Stromal cell of bone marrow (primary cell): ENCODE measurements at places on chromosomes 5 and 9.

GRCh38 chr5:6604946-6605345, 27.9 kb downstream of the NSUN2 start:
- no peak for DNase-seq

DNA sequence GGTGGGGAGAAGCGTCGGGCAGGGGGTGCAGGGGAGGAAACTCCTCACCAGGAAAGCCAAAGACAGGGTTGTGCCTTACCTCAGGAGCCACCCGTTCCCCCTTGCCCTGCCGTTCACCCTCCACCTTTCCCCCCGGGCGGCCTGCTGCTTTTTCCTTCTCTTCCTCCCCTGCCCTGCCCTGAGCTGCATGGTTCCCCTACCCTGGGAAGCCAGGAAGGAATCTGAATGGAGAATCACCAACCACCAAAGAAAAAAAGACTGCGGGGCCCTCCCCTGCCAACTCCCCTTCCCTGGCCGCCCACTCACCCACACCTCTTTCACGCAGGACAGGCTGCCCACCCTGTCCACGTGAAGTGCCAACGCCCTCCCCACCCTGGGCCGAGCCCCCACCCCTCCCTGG, 820 bp upstream of the NFX1 start:
- DNase-seq: no peak

DNA sequence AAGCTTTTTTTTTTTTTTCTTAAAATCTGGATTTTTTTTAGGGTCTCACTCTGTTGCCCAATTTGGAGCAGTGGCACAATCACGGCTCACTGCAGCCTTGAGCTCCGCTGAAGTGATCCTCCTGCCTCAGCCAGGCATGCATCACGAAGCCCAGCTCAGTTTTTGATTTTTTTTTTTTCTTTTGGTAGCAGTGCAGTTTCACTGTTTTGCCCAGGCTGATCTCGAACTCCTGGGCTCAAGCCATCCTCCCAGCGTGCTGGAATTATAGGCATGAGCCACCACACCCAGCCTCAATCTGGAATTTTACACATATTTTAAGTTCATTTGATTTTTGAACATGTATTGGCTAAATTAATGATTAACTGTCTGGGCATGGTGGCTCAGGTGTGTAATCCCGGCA, 36.3 kb downstream of the TRIO start:
- no peak for DNase-seq

DNA sequence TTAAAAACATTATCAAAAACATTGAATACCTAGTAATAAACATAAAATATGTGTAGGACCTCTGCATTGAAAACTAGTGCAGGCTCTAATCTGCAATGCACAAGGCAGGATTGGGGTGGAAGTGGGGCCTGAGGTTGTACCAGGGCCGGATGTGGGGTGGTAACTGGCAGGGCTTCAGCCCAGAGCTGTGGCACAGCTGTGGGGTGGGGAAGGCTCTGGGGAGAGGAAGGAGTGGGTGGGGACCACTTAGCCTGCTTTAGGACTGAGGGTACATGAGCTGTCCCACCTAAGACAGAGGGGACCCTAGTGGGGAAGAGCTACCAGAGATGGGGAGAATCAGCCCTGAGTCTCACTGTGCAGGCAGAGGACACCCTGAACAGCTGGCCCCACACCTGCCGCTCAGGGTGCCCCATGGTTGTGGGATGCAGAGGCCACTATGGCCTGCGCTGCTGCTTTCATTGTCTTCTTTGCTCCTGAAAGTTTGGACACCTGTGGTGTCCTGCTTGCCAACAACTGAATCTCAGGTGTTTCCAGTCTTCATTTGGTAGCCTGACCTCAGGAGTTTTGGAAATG, 311.4 kb downstream of the TLE4 start:
- DNase-seq: no peak

GRCh38 chr5:37316027-37316426, 54.9 kb downstream of the NUP155 start:
- no peak for DNase-seq

DNA sequence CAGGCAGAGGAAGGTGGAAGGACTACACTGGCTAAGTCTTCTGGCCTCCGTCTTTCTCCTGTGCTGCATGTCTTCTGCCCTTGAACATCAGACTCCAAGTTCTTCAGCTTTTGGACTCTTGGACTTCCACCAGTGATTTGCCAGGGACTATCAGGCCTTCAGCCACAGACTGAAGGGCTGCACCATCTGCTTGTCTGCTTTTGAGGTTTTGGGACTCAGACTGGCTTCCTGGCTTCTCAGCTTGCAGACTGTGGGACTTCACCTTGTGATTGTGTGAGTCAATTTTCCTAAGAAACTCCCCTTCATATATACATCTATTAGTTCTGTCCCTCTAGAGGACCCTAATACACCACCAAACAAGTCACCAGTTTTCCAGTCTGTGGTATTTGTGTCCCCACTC, 9.7 kb upstream of the ANKDD1B start:
- DNase-seq: no peak

DNA sequence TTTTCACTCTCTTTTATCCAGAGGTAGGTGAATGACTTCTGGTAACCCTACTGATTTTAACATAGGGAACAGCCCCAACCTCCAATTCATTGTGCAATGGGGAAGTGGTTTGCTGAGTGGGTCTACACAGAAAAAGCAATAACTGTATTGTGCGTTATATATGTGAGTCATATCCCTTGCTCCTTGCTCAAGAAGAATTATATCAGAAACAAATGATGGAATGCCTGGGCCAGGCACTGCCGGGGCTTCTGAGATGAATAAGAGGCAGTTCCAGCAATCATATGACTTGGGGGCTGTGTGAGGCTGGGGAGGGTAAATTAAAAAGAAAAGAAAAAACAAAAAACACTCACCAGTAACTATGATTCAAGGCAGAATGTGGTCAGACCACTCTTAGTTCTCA, 79.2 kb upstream of the ABCA1 start:
- peak; percentile 94 for DNase-seq

DNA sequence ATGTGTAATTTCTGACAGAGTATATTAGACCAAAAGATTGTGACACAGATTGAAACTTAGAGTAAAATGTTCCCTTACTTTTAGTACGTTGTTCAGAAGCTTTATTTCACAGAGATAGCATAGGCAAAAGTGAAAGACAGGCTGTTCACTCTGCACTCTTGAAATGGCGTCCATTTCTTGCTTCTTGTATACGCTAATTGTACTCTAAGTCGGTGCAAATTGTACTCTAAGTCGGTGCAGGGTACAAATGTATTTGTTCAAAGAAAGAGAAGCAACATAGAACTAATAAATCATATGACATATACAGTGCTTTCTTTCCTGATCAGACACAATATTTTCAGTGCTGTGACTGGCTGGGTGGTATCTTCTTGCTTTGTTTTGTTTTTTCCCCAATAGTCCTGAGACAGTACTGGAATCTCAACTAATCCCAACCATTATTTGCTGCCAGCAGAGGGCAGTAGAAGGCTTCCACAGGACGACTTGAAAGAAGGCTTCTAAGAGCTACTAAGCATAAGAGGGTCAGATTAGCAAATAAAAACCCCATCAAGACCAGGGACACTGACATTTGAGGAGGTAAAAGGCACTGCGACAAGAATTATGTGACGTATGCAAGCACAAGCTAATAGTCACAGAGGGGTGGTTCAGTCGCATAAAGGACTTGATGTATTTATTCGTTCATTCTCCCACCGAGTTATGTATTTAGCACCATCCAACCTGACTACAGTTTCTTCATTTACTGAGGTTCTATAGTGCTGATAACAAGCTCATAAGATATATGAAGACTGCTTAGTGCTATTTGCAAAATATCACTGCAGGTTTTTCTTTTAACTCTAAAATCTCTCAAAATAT, 831.8 kb downstream of the TAF11L14 start:
- DNase-seq: peak; percentile 6

DNA sequence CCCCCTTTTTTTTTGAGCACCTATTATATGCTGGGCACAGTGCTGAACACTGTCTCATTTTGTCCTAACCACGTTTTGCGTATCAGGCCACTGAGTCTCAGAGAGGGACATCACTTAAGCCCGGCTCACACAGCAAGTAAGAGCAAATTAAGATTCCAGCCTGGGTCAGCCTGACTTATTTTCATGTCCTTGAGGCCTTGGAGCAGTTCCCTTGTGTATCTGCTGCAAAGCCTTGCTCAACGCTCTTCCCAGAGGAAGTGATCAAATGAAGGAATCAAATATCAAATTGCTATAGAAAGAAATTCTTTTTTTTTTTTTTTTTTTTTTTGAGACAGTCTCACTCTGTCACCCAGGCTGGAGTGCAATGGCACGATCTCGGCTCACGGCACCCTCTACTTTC, 30.7 kb downstream of the ERGIC1 start:
- DNase-seq: no peak

DNA sequence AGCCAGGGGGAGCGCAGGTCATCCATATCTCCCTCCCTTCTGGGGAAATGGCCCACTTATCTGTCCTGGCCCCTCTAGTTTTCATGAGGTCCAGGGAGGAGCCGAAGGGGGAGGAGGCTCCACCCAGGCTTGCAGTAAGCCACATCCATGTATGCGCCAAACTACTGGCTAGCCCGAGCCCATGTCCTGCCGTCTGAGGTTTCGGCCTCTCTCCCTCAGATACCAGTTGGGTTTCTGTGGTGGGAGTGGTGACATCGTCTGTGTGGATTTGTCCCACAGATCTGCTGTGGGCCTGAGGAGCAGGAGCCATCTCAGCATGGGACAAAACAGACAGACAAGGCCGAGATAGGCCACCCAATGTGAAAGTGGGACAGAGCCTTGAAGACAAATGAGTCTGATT, 78.3 kb upstream of the ORM1 start:
- no peak for DNase-seq

- DNase-seq: peak; percentile 59
Observed at GRCh38 chr9:110897943-110898342, 140.3 kb downstream of the LPAR1 start.

GRCh38 chr5:620586-621180, 8.5 kb downstream of the CEP72 start:
- DNase-seq: no peak

DNA sequence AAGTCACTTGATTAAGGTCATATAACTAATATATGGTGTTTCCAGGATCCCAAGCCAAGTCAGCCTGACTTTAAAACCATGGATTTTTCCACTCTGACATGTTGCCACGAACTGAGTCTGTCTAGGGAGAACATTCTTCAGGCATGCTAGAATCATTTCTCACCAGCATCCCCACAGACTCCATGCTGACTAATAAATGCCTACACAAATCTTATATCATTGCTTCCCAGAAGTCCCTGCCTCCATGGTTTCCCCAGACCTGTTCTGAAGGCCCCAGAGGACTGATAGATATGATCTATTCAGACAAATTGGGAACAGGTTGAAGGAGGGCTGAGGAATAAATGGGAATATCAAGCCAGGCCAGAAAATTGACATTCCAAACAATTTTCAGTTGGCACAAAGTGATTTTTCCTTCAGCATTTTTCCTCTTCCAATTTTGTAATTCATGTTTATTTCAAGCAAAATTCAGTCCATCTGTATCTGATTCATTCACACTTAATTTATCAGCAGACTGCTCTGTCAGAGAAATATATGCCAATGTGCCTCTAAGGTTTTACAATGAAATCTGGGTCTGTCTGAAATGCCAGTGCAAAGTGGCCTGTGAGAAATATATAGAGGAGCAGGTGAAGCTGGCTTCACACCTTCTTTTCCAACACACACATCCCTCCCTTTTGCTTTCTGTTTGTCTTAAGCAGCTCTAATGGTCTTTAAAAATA, 413.6 kb upstream of the TNC start:
- peak; percentile 95 for DNase-seq

DNA sequence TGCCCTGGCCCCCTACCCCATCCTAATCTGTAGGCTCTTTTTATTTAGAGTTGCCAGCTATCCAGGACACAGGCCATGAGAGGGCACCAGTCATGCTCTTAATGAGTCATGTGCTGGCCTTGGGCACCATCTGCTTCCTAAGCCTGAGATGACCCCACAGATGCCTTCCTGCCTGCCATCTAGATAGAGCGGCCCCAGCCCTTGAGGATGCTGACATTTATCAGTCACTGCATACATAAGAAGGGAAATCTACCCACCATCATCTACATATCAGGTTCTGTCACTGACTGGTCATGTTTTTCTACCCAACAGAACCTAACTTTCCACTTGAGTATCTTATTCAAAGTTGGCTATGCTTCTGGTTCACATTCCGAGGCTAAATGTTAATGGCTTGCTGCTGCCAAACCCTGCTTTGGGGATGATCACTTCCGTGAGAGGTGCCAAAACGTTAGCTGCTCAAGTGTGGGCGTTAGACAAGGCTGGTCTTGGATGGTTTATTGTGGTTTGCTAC, 49.9 kb upstream of the TTC23L start:
- DNase-seq: peak; percentile 69

GRCh38 chr9:86637515-86637914, 283.3 kb upstream of the TUT7 start:
- DNase-seq: no peak
